ENCODE measurements at places on chromosomes 12 and 14.

- DNase-seq, result no peak
Observed at GRCh38 chr14:73272393-73272792, 35.1 kb downstream of the PAPLN start.

DNA sequence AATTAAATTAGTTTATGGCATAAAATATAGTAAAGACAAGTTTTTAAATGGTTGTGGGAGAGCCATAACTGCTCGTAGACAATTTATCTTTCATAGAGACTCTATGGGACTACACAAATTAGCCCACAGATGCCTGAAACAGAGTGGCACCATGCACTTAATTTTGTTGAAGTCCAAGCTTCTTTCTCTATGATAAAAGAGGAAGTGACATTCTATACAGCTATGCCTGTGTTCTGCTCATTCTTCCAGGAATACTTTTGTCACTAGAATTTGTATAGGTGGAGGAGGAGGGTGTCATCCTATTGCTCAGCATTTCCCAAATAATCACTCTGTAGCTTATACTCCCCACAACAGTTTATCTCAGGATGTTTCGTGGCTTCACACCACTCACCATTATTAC is 43.7 kb upstream of the KICS2 start:
- DNase-seq, result no peak

GRCh38 chr12:96230646-96231045 is 36.5 kb downstream of the ELK3 start:
- DNase-seq, result no peak

- DNase-seq, result no peak
Observed at GRCh38 chr12:53594897-53595615, 31.1 kb downstream of the ATF7 start.

DNA sequence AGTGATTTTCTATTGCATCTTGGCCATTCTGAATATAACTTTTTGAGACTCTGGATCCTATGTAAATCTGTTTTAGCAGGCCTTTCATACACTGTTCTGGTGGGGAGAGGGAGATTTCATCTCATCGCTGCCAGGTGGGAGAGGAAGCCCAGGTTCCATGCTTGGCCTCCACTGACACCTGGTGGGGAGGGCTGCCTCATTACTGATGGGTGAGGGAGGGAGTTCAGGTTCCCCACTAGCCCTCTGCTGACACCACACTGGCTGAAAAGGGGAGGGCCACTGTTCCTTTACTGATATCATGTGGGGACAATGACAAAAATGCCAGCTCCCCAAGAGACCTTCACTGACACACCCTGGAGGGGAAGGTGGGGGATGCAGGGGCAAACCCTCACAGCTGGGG is 2.4 kb upstream of the GALNT8 start:
- no peak for DNase-seq

DNA sequence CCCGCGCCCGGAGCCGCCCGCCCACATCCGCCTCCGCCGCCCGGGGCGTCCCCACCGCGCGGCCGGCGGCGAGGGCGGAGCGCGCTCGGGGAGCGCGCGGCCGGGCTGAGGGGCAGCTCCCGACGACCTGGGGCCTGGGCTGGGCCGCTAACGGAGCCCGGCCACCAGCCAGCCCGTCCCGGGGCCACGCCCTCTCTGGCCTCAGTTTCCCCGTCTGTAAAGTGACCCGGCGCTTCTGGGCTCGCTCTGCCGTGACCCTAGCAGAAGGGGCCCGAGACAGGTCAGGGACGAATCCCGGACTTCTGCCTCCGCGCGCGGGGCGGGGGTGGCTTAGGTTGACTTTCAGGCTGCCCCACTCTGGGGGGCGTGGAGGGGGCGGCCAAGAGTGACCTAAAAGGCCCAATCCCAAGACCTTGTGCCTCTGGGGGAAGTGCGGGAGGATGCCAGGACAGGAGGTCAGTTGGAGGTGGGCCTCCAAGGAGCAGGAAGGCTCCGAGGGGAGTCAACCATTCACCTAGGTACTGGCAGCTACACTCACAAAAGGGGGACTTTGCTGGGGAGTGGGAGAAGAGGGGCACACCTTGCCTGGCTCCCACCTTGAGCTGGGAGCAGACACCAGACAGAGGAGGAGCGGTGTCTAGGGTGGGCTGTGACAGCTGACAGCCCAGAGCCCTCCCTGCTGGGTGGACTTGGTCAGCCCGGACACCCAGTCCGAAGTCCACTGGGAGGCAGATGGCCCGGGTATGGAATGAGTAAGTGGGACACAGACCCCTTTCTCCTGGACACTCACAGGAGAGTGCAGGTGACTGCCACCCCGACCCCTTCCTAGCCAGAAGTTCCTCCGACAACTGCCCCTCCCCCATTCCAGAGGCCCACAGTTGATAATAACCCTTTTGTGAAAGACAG is 486 bp upstream of the AKT1 start:
- peak; percentile 75 for DNase-seq

- peak; percentile 77 for DNase-seq
Observed at GRCh38 chr12:41932470-41932991, 212.1 kb downstream of the GXYLT1 start.

- DNase-seq, result no peak
Observed at GRCh38 chr14:104597576-104597975, 7.0 kb downstream of the TMEM179 start.

GRCh38 chr12:124553862-124554428 is 13.5 kb downstream of the NCOR2 start:
- DNase-seq, result peak; percentile 54

DNA sequence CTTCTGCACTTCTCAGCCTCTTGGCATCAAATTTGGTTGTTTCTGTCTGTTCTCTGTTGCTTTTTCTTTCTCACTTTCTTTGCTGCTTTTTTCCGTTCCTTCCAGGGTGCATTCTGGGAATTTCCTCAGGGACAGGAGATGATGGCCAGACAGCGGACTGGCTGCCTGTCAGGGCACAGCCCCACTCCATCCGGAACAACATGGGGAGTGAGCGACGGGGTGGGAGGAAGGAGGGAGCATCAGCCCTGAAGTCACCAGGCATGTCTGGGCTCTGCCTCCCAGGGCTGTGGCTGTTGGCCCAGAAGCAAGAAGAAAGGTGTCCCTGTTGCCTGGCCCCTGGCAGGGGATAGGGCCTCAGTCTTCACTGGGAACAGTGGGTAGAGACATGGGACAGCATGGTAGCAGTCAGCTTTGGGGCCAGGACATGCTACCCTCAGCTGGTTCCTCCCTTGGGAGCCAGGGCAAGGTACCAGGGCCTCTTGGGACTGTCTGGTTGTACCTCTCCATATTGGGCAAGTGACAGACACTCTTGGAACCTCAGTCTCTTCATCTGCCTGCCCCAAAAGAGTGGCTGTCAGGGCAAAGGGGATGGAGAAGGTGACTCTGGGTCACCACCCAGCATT is 8.6 kb downstream of the PGF start:
- DNase-seq, result no peak

GRCh38 chr12:57782243-57782607 is 362 bp upstream of the TSFM start:
- no peak for DNase-seq

GRCh38 chr14:23299211-23299957 is 3.3 kb downstream of the PPP1R3E start:
- no peak for DNase-seq

GRCh38 chr14:104303705-104304425 is 165.5 kb downstream of the KIF26A start:
- no peak for DNase-seq

DNA sequence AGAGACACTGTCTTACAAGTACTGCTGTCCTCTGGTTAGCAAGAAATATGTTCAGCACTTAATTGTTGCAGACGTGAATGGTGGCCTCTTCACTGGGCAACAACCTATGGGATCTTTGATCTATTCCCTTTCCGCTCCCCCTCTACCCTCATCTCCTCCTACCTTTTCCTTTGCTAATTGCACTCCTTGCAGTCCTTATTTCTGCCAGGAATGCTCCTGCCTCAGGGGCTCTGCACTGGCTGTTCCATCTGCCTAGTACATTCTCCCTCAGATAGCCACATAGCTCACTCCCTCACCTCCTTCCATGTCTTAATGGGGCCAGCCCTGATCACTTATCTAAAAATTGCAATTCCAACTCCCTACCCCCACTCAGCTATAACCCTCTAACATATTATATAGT is 4.5 kb upstream of the NFYB start:
- no peak for DNase-seq

GRCh38 chr14:75221797-75222196 is 45.4 kb upstream of the TMED10 start:
- DNase-seq, result no peak

GRCh38 chr12:52873513-52873831 is 24.7 kb upstream of the KRT78 start:
- DNase-seq, result no peak

DNA sequence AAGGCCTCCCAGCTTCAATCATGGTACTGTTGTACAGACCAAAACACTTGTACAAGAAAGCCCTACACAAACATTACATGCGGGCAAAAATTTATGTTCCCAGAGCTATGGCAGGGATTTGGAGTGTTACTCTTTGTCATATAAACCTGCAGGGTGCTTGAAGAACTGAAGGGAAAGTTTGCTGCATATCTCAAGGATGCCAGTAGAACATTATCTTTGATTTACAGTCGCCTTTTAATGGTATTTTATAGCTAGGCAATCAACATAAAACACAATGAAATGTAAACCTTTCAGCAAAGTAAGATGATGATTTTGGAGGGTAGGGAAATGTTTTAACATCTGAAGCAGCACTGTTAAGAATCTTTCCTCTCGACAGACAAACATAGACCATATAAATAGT is 305.6 kb downstream of the KCNH5 start:
- DNase-seq, result no peak

DNA sequence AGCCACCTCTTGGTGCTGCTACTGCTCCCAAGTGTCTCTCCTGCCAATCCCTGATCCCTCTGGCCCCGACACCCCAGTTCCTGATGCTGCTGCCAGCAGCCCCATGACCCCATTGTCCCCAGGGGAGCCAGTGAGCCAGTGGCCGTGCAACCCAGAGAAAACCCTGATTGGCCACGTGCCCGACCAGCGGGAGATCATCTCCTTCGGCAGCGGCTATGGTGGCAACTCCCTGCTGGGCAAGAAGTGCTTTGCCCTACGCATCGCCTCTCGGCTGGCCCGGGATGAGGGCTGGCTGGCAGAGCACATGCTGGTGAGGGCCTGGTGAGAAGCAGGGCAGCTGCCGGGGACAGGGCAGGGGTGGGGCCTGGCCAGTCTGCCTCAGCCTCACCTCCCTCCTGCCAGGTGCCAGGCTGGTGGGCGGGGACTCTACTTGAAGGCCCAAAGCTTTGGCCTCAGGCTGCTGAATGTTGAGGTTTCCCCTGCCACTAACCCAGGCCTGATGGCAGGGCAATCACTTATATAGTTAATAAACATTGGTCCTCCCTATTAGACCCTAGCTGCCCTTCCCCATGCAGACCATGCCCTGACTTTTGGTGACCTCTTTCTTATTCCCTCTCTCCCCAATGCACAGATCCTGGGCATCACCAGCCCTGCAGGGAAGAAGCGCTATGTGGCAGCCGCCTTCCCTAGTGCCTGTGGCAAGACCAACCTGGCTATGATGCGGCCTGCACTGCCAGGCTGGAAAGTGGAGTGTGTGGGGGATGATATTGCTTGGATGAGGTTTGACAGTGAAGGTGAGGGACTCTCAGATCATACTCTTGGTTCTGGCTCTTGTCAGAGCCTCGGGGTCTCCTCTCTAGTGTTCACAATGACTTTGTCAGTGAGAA is 5.1 kb downstream of the PCK2 start:
- DNase-seq, result no peak

All from sciatic nerve (tissue), 2 donors.